ENCODE measurements at places on chromosomes 13 and 19.

DNA sequence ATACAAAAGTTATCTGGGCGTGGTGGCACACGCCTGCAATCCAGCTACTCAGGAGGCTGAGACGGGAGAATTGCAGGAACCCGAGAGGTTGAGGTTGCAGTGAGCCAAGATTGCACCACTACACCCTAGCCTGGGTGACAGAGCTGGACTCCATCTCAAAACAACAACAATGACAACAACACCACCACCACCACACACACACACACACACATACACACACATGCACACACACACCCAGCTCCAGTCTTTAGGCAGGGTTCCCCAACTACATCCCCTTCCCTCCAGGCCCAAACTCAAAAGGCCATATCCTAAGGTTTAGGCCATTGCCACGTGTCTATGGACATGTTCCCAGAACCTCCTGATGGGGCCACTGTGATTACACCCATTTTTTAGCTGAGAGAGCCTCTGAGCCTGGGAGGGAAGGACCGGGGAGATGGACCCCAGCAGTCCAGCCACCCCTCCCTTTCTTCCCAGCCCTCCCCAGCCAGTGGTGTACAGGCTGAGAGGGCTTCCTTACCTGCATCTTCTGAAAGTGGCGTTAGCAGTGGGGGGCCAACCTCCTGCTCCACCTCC is 9.0 kb upstream of the DMWD start:
- no peak for DNase-seq

DNA sequence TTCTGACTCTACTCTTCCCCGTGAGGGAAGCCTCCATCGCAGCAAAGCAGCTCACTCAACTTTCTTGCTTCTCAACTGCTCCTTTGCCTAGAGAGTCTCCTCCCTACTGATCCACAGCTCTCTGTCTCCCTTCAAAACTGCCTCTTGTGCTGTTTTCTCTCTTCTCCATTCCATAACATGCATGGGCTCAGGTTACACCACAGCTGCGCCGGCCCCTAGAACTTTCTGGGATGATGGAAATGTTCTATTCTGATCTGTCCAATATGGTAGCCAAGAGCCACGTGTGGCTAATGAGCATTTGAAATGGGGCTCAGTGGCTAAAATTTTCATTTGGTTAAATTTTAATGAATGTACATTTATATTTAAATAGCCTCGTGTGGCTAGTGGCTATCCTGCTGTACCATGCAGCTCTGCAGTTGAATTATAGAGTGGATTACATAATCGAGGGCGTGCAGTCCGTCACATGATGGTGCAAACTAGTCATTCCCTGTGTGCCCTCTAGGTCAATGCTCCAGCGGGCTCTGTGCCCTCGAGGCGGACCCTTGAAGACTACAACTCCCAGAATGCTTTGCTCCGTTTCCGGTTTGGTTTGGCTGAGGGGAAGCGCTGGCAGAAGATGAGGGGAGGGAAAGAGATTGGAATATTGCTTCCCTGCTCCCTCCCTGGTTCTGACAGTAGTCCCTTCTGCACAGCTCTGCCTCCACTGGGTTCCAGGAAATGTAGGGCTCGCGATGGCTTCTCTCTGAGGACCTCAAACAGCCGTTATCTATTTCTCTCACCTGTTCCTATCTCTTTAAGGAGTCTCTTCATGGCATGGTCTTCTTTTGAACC is 109.8 kb downstream of the CACNA1A start:
- peak; percentile 12 for DNase-seq

- no peak for DNase-seq
Measured at GRCh38 chr13:40801255-40802217, 12.1 kb downstream of the SLC25A15 start.

DNA sequence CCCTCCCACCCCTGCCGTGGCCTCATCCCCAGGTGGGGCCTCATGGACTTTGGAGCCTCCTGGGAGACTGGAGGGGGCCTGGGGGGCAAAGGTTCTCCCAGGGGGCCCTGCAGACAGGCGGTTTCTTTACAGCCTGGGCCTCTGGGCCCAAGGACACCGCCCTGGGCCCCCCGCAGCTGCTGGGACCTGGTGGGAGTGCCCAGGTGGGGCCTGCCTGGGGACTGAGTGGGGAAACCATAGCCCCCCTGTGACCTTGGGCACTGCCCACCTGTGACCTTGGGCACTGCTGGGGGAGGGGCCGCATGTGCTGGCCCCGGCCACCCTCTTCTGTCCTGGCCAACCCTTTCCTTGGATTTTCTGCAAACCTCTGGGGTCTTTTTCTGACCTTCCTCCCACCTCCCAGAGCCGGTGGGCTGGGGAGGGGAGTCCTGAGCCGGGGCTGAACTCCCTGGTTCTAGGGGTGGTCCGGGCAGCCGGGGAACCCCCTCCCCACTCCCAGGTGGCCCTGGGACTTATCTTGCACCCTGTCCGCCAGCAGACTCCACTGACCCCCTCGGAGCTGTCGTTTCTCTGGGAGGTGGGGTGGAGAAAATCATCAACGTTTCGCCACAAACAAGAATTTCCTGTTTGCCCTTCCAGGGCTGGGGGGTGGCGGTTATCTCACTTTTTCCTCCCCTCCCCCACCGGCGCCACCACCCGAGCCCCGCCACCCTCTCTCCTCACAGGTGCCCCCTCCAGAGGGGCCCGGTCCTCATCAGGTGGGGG is 27.0 kb downstream of the ARID3A start:
- no peak for DNase-seq

DNA sequence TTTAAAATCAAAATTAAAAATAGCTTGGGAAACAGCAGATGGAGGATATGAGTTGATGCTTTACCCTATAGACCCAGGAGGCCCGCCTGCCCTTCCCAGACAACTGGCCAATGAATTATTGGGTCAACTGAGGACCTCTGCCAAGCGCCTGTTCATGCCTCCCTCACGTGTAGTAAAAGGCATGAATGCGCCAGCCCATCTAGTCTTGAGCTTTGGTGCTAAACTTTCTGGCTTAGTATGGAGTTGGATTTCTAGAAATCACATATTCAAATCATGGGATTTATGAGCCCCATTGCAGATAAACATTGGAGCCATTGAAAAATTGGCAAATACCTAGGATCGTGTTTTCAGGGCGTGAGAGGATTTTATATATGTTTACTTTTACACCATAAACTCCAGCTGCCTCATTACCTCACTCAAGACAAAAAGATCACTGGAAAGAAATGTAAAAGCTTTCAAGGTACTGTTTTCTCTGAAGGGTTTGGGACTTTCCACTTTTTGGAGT is 47.1 kb downstream of the COL4A2 start:
- DNase-seq = no peak

- DNase-seq = no peak
Measured at GRCh38 chr13:33227927-33228647, 57.5 kb downstream of the STARD13 start.

- no peak for DNase-seq
Measured at GRCh38 chr13:94860981-94861407, 148.6 kb upstream of the SOX21 start.

- no peak for DNase-seq
Measured at GRCh38 chr13:108263621-108264355, 5.7 kb upstream of the TNFSF13B start.

- no peak for DNase-seq
Measured at GRCh38 chr13:53050151-53050550, 21.5 kb downstream of the OLFM4 start.

DNA sequence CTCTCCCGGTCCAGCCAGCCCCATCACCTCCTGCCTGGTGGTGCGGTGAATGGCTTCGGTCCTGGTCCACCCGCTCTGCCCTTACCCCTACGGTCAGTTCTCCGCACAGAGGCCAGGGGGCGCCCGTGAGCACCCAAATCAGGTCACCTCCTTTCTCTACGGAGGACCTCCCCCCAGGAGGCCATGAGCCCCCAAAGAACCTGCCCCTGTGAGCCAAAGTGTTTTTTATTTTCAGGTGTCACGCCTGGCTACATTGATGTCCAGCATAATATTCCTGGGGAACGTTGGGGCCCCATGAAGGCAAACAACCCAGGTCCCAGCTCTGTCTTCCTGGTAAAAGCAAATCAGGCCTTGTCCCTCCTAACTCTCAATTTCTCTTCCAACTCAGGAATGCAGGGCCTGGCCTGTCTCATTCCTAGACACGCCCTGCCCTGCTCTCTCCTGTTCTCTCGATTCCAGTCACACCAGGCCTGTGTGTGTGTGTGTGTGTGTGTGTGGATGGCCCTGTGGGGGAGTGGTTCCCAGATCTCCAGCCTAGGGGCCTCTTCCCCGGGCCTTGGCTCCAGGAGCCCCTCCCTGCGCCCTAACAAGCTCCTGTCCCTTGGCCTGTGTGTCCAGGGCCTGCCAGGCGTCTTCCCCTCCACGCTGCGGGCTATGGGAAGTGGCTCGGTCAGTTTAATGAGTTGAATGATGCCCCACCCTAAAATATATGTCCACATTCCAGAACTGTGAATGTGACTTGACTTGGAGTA is 9.7 kb upstream of the GIPC1 start:
- DNase-seq = peak; percentile 72

- DNase-seq = no peak
Measured at GRCh38 chr13:83327091-83327490, 555.2 kb downstream of the SLITRK1 start.

- no peak for DNase-seq
Measured at GRCh38 chr13:78620936-78621470, 17.7 kb upstream of the POU4F1 start.

GRCh38 chr13:21011378-21011777 is 50.0 kb downstream of the LATS2 start:
- DNase-seq = no peak

DNA sequence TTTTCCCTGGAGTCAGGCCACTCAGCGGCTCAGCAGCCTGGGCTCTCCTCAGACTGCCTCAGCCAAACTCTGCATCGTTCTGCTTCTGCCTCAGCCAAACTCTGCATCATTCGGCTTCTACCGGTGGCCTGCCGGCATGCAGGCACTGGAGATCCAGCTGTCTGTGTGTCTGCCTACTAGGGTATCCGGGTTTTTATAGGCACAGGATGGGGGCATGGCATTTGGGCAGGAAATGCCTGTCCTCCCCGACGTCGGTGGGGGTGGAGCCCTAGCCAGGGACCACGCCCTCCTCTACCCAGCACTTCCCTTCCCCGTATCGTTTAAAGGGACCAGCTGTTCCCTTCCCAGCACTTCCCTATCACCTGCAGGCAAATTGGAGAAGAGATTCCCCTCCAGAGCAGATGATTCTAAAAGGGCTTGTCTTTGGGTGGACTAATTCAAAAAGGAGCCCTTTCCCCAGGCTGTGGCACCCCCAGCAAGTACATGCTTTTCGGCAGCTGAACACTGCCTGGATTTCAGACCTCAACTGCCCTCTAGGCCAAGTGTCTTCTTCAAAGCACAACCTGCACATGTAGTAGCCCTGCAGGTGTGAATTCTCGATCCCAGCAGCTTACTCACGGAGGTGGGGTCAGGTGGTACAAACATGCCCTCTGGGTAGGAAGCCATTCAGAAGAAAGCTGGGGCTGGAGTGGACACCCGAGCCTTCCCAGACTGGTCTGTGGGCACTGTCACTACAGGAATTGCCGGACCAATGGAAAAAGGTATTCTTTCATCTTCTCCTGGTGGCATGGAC is 25.4 kb upstream of the GPR12 start:
- peak; percentile 32 for DNase-seq

DNA sequence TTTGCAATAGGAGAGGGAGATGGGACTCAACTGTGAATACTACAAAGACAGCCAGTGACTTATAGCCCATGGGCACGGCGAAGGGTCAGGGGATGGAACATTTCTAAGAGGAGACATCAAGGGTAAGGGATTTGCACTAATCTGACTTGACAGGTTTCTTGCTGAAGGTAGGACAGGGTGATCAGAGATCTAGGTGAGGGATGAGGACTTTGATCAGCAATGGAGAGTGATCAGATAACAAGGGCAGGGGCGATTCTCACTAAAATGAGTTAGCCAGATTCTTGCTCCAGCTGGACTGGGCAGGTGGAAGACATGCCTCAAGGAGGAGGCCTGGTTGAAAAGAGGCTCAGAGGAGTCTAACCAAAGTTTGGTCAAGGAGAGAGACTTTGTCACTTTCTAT is 209.2 kb downstream of the SLC7A1 start:
- no peak for DNase-seq

DNA sequence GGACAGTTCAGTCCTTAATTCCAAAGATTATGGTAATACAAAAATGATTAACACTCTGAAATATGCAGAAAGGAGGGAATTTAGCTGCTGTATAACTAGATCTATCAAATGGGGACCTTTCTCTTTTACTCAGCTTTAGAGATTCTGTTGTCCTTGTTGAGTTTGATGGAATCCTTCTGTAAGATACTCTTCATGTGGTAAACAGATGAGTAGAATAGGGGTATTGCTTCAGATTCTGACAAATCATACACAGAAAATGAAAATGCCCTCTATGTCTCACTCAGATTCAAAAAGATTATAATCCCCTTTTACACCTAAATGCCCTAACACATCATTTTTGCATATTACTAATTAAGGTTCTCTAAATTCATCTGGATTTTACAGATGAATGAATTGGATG is 50.7 kb downstream of the ARHGAP35 start:
- no peak for DNase-seq

DNA sequence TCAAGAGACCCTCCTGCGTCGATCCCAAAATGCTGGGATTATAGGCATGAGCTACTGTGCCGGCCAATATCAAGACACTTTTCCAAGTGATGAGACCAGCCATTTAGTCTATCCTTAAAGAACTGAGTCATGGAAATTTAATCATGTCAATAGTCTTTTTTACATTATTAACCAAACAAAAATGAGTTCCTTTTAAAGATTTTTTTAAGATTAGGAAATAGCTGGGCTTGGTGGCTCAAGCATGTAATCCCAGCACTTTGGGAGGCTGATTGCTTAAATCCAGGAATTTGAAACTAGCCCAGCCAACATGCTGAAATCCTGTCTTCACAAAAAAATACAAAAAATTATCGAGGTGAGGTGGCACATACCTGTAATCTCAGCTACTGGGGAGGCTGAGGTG is 16.7 kb upstream of the ZNF564 start:
- DNase-seq = no peak

- no peak for DNase-seq
Measured at GRCh38 chr13:39257642-39258041, 219.4 kb downstream of the NHLRC3 start.

DNA sequence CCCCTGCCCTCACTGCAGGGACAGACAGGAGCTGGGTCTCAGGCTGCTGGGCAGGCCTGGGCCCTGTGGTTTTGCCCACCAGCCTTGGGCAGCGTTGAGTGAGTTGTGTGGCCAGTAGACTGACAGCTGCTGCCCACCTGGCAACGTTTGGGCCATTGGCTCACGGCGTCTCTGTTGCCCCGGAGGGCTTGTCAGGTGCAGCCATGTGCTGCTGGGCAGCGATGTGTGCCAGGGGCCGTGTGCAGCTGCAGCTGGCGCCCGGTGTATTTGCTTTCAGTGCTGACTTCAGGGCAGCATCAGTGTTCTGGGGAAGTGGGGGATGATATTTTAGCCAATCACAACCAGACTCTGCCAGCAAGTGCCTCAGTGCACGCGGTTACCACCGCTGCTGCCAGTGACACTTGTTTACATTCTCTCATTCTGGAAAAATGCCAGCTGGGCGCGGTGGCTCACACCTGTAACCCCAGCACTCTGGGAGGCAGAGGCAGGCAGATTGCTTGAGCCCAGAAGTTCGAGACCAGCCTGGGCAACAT is 10.6 kb downstream of the FZR1 start:
- no peak for DNase-seq

- no peak for DNase-seq
Measured at GRCh38 chr19:18102916-18103542, 5.5 kb downstream of the MAST3 start.
